Retinal pigment epithelial cell (primary cell): ENCODE measurements at places on chromosomes 5 and 9.

DNA sequence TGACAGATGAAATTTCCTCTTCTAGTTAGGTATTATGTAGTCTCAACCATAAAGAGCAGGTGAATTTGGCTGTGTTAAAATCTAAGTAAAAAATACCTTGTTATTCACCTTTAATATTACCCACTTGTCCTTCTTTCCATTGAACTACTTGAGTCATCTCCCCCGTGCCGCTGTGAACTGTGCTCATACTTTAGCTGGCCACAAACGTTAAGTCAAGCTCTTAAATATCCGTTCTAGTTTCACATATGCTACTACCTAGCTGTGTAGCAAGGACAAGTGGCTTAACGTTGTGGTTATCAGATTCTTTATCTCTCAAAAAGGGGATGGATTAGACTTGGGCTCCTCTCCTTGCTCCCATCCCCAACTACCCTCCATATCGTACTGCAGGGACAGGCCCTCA, 110.4 kb downstream of the EFNA5 start:
- DNase-seq: no peak

DNA sequence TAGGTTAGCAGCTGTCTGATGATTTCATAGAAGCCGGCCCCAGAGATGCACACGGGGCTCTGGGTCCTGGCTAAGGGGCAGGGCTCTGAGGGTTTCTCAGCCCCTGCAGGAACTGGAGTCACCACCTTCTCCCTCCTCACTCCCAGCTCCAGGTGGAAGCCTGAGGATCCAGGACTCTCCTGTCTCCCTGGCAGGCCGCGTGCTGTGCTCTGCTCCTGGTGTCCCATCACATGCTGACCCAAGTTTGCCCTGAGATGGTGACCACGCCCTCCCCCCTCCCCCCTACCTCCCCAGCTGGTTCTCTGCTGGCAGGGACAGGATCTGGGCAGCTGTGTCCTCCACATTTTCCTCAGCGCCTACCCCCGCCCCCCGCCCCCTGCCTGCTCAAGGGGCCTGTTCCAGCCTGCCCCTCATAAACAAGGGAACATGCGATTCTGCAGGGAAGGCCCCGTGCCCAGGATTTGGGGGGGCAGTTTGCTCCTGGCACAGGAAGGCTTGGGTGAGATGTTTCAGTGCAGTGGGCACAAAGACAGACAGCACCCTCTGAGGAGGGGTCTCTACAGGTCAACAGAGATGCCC, 87.4 kb downstream of the PSD2 start:
- DNase-seq: no peak

DNA sequence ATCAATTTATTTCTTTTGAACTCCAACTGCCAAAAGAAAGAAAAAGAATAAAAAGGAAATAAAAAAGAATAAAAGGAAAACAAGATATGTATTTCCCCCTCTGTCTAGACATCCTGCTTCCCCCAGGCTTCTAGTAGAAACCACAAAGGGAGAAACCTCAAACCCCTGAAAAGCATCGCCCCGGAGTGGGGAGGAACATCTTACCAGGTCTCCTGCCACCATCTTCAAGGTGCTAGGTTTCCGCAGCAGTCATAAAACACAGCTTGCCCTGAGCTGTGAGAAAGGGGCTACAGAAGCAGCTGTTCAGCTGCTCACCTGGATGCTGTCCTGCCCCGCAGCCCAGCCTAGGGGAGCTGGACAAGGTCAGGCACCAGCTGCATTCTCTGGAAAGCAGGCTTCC, 487.7 kb downstream of the GADD45G start:
- DNase-seq: no peak

GRCh38 chr9:116913536-116913935, 226.4 kb downstream of the TRIM32 start:
- no peak for DNase-seq

GRCh38 chr5:73126381-73126780, 6.0 kb downstream of the TMEM171 start:
- no peak for DNase-seq

- DNase-seq: no peak
These were observed 44.4 kb downstream of the GALNT12 start for GRCh38 chr9:98851730-98852459.
